ENCODE measurements at places on chromosomes 2 and 18. TPM values are rescaled to one million over a fixed set of nuclear protein-coding genes. Genes with fewer than 3 reads are reported as not detected.

- no peak overlapping the region for H3K27ac ChIP-seq
- no peaks in the 10 kb centered on the region for H3K4me1 ChIP-seq
- H3K36me3 ChIP-seq = no peaks in the 10 kb centered on the region
- DNase-seq = no peak
These were observed 9.0 kb downstream of the CKAP2L start for GRCh38 chr2:112755444-112755843.

- H3K27ac ChIP-seq = no peak overlapping the region
- DNase-seq = no peak
- H3K36me3 ChIP-seq = peaks cover 66% of the 10 kb centered on the region
- H3K4me1 ChIP-seq = peaks cover 9% of the 10 kb centered on the region
- no peak overlapping the region for H3K4me3 ChIP-seq
These were observed 5.7 kb downstream of the GPATCH11 start for GRCh38 chr2:37090019-37090477.

- DNase-seq = no peak
- H3K36me3 ChIP-seq = no peaks in the 10 kb centered on the region
- H3K4me3 ChIP-seq = no peak overlapping the region
- H3K4me1 ChIP-seq = peaks cover 9% of the 10 kb centered on the region
- peaks cover 10% of the 10 kb centered on the region for H3K27me3 ChIP-seq
These were observed 2.5 kb upstream of the NPAS2 start for GRCh38 chr2:100817388-100817985.

GRCh38 chr2:84800194-84800805, 80.6 kb downstream of the TRABD2A start:
- H3K4me3 ChIP-seq = no peak overlapping the region
- H3K36me3 ChIP-seq = no peaks in the 10 kb centered on the region
- no peak for DNase-seq
- no peaks in the 10 kb centered on the region for H3K27me3 ChIP-seq
- no peaks in the 10 kb centered on the region for H3K4me1 ChIP-seq

GRCh38 chr2:204900910-204901309, 355.6 kb downstream of the PARD3B start:
- DNase-seq = no peak
- no peak overlapping the region for H3K4me3 ChIP-seq
- no peaks in the 10 kb centered on the region for H3K27me3 ChIP-seq
- H3K4me1 ChIP-seq = no peaks in the 10 kb centered on the region
- no peaks in the 10 kb centered on the region for H3K36me3 ChIP-seq
- no peak overlapping the region for H3K27ac ChIP-seq

DNA sequence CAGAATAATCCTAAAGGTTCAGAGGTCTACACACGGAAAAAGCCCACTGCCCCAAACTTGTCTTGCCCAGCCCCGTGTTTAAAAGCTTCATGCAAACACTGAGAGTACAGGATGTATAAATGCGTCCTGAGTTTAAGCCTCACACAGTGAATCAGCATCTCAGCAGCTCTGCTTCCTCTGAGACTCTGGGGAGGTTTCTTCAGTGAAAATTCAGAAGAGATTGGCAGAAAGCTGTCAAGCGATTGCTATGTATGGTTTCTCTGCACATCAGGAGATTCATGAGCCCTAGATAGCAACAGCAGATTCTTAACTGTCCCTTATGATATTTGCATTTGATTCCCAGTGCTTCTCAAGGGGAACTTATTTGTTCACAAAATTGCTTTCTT, 27.1 kb downstream of the CRACDL start:
- no peaks in the 10 kb centered on the region for H3K36me3 ChIP-seq
- peak overlapping the region; percentile 71 for H3K27ac ChIP-seq
- peaks cover 38% of the 10 kb centered on the region for H3K4me1 ChIP-seq
- H3K27me3 ChIP-seq = no peaks in the 10 kb centered on the region

DNA sequence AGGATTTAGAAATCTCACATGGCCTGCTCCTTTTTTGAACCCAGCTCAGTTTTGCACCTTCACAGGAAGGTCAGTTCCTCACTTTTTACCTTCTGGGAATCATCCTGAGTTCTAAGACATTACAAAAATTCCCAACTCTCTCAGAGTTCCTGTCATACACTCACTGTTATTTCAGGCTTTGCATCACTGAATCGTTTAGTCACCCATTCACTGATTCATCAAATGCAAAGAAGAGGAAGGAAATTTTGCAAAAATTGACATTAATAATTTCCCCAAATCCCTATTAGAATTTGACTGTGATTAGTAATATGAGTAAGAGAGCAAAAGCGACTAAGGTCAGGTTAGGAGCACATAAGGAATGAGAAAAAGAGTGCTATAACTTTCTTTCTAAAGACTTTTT, 197.5 kb downstream of the PDE1A start:
- H3K27me3 ChIP-seq = no peaks in the 10 kb centered on the region
- no peak overlapping the region for H3K27ac ChIP-seq
- no peaks in the 10 kb centered on the region for H3K4me1 ChIP-seq
- no peak for DNase-seq
- no peaks in the 10 kb centered on the region for H3K36me3 ChIP-seq

DNA sequence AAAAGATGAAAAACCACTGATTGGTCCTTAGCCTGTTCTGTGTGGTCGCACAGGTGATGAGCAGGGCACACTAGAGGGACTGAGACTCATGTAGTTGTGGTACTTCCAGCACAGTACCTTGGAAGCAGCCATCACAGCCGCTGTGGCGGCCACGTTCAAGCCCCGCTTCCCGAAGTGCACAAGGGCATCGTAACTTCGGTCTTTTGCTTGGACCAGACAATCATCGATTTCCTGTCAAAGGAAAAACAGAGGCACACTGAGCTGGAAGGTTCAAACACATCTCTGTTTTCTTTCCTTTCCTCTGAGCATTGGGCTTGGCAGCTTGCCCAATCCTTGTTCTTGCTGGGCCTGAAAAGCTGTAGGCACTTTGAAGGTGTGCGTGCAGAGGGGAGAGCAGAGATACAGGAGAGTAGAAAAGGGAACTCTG, 52.6 kb downstream of the MRPL35 start:
- no peak overlapping the region for H3K27ac ChIP-seq
- H3K4me3 ChIP-seq = no peak overlapping the region
- no peaks in the 10 kb centered on the region for H3K4me1 ChIP-seq
- no peaks in the 10 kb centered on the region for H3K36me3 ChIP-seq
- no peaks in the 10 kb centered on the region for H3K27me3 ChIP-seq

The BABAM2 gene
- 36.2 TPM for total RNA-seq

The SANBR gene
- 11.1 TPM for total RNA-seq

The IL1RL2 gene
- total RNA-seq = 0.58 TPM
